ENCODE measurements at places on chromosomes 11 and 22.

DNA sequence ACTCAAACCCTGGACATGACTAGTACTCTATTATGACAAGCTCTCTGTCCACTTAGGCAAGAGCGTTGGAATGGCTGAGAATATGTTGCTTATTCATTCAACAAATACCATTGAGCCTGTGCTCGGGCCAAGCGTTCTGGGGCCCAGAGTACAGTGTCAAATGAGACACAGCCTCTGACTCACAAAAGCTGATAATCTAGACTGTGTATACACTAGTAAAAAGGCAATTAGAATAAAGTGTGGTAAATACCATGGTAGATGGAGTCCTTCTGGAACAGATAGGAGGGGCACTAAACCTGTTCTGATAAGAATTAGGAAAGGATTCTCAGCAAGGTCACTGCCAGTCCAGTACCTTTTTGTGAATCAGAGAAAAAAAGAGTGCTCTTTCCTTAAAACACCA, 24.7 kb downstream of the KCNE3 start:
- no peak for DNase-seq

GRCh38 chr11:8357505-8357888, 93.8 kb upstream of the LMO1 start:
- no peak for DNase-seq

- DNase-seq, result no peak
Measured at GRCh38 chr11:102192349-102193066, 82.3 kb downstream of the YAP1 start.

GRCh38 chr22:45861259-45861658, 115.7 kb downstream of the WNT7B start:
- no peak for DNase-seq

- no peak for DNase-seq
Measured at GRCh38 chr22:27318516-27318915, 483.0 kb downstream of the MN1 start.

DNA sequence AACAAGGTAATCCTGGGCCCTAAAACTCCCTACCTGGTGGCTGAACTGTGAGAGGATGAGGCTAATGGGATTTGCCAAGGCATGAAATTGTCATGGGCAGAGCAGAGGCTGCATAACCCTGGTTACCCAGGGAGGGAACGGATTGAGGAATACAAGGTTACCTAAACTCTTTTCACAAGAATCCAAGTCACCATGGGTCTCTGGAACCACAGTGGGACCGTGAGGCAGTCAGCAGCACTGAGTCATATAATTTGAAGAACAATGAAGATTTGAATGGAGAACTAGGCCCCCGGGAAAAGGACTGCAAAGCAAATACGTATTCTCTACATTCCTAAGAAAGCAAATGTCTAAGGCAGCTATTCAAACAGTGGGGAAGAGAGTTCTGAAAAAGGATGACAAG, 19.8 kb downstream of the CAT start:
- DNase-seq, result no peak

DNA sequence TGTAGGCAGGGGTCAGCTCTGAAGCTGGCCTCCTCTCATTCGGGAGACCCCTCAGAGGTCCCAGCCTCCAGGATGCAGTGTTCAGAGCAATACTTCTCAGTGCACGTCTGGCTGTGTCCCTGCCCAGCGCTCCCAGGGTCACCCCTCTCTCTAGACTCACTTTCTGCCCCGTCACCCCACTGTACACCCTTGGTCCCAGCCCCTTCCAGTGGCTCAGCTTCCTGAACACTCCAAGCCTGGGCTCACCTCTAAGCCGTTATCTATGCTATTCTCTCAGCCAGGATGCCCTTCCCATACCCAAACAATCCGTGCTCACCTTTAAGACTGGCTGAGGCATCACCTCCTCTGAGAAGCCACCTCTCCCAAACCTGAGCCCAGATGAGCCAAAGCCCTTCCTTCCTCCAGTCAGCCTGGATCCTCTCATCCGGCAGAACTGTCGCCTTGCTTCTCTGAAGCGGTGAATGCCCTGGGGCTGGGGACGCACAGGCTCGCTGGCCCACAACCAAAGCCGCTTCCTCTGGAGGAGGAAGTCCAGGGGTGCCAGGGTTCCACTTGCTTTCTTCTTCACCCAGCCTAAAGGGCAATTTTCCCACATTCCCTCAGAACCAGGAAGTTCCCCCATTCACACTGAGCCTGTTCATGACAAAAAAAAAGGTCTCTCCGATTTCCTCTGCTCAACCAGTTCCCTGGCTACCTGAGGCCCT, 13.7 kb upstream of the CDKN1C start:
- DNase-seq, result no peak

DNA sequence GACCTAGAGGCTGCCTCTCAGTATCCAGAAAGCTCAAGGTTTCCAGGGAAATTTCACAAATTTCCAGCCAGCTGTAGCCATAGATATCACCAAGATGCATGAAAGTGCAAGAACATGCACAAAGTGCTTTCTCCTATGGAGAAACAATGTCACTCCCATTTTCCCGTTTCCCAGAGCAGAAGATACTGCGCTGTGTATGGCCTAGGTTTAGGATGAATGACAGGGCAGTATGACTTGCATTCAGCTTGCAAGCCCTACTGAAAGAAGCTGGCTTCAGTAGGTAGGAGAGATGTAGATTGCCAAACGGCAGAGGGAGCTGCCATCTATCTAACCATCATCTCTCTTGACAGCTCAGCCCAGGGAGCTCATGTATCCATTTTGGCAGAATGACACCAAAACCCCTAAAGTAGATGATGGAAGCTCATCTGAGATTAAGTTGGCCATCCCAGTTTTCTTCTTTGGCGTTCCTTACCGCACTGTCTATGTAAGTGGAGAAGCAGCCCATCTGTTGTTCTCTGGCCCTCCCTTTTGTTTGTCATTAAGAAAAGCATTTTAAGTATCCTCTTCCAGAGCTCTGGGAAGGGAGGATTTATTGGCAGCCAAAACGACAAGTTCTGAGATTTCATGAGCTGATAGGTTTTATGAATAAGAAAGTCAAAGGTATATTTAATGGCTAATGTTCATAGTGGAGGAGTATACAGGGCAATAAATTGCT, 4.6 kb downstream of the TECTA start:
- DNase-seq, result no peak

- DNase-seq, result no peak
Measured at GRCh38 chr11:110907629-110908028, 195.4 kb upstream of the ARHGAP20 start.

- peak; percentile 93 for DNase-seq
Measured at GRCh38 chr22:50030297-50031188, 18.0 kb upstream of the IL17REL start.

DNA sequence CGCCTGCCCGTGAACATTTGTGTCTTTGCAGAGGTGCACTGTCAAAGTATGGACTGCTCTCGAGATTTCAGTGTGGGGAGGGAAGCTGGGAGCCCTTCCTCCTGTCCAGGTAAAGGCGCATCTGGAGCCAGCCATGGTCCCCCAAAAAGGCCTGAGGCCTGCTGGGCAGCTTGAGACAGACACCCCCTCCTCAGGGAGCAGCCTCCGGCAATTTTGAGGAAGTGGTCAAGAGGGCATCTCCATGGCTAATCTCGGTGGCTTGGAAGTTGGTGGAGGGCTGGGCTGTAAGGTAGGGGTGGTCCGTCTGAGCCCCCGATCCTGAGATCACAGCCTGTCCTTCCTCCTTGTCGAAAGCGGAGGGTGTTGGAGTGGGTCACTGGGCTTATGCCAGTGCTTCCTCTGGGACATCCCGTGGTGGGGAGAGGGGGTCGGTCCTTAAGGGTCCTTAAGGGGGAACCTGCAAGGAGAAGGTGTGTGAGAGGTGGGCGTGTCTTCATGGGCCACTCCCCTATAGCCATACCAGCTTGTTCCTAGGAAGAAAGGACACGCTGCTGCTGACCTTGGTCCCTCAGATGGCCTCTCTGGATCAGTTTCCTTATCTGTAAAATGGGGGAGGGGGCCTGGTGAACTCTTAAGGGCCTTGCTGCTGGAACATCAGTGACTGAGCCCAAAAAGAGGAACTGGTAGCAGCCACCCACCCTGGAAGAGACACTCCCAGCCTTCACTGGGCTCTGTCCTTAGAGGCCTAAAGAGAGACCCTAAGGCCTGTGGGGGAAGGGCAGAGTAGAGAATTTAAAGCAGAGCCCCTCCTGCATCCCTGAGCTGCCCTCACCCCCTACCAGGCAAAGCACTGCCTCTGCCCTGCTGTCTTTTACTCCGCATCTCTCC, 2.6 kb downstream of the KCNC1 start:
- DNase-seq, result no peak

- DNase-seq, result no peak
Measured at GRCh38 chr11:118264569-118265465, 720 bp upstream of the MPZL2 start.

DNA sequence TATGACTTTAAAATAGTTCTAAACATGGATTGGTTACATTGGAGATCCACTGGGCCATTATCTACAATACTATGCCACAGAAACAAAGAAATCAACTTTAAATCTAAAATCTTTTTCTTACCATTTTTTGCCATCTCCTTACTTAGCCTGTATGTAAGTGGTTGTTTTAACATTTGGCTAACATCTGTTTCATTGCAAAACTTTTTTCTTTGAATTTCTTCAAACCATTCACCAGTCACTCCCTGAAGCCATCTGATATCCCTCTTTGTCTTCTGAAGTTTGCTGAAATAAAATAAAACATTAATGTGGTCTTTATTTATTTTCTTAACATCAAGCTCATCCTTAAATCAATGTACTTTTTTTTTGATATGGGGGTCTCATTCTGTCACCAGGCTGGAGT, 43.3 kb upstream of the POGLUT3 start:
- no peak for DNase-seq

DNA sequence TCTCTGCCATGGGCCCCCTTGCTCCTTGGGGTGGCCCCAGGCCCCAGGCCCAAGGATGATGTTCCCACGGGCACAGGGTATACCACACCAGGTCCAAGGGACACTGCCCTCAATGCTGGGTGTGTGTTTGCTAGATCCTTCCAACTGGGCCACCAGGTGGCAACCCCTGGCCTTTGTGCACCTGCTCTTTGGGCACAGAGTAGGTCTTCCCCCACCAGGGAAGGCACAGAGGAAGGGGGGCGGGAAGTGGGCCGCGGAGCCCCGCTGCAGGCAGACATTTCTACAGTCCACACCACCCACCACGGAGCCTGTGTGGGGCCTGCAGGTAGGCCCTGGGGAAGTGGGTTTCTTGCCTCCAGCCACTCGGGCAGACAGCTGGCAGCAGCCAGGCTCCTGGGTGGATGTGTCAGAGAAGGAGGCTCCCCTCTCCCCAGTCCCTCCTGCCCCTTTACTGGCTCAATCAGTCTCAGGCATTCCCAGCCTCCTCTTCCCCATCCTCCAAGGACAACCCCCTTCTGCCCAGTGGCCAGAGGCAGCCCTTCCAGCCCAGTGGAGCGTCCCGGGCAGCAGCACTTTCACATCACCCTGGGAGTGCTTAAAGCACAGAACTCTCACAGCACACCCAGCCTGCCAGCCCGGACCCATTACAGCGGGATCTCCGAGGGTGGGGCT, 21.6 kb downstream of the MAFF start:
- DNase-seq, result no peak

- no peak for DNase-seq
Measured at GRCh38 chr11:86196913-86197312, 47.6 kb upstream of the EED start.

- no peak for DNase-seq
Measured at GRCh38 chr22:44618400-44618799, 83.6 kb upstream of the PRR5 start.

DNA sequence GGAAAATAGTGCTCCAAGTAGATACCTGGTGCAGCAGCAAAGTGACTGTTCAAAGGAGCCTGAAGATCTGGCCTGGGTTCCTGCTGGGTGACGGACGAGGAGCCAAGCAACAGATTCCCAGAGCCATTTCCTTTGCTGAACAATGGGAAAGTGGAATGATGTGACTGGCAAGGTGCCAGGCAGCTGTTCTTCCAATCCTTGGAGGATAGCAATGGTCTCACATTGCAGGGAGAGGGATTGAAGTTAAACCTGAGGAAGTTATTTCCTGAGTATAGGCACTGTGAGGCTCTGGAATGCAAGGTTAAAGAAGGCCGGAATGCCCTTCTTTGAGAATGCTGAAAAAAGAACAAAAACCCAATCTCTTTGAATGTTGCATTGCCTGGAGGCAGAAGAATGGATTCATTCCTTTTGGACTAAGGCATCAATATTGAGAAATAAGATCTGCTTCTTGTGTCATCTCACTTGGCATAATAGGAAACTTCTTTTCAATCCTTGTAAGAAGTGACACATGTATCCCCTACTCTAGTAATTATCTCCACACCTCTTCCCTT, 223.8 kb downstream of the BLID start:
- no peak for DNase-seq

DNA sequence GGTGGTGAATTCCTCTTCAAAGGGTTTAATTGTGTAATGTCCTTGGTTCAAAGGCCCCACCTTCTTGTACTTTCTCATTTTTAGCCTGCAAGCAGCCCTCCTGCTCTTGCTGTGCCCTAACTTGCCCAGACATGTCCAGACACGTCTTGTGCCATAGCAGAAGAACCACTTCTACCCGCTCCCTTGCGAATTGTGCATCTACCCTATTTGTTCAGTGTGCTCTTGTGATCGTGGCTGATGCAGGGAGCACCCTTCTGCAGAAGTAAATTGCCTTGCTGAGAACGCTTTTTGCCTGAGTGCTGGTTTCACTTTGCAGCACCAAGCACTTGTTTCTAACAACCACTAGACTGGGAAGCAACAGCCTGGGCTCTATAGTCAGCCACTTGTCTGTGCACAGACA, 249.4 kb downstream of the SBF2 start:
- DNase-seq, result no peak

- no peak for DNase-seq
Measured at GRCh38 chr11:90326647-90327046, 103.8 kb upstream of the CHORDC1 start.

- DNase-seq, result no peak
Measured at GRCh38 chr11:126268361-126268707, 361 bp downstream of the SRPRA start.

GRCh38 chr11:77214557-77214956, 86.5 kb downstream of the MYO7A start:
- no peak for DNase-seq

DNA sequence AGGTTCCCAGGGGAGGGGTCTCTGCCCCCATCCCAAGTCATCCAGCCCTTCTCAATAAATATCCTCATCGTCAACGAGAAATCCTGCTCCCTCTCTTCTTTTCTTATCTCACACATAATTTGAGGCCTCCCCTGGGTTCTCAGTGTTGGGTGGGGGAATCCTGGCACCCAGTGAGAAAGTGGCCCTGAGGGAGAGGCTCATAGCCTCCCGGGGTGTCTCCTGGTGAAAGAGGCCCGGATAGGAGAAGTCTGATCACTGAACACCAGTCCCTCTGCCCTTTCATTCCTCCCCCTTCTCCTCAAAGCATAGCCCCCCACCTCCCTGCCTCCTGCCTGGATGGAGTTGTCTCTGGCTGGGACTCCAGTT, 35.3 kb downstream of the IGLL5 start:
- no peak for DNase-seq

GRCh38 chr11:15028379-15028778, 45.0 kb upstream of the CALCB start:
- DNase-seq, result no peak

DNA sequence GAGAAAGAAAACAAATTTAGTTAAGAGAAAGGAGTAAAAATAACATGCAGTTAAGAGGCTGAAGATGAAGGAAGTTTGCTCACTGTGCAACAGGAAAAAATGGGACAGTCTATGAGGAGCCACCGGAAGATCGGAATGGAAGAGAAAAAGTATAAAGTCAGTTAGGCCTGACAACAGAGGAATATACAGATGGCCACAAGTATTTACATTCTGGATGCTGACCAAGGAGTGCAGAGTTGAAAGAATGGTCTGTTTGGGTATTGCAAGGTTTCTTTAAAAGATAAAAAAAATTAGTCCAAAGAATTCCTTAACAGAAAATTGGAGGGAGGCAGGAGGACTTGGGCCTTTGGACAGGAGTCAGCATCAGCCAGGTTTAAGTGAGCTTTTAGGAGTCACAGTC, 37.5 kb downstream of the RBFOX2 start:
- DNase-seq, result no peak

All from activated T-cell treated with anti-CD3 and anti-CD28 coated beads, Interleukin-2, amount 50 U/mL, for 48 hours (primary cell).